A549 treated with CORT108297 at 1 μM for 4 hours (cell line): ENCODE measurements at places on chromosomes 16 and 17. TPM values are rescaled to one million over a fixed set of nuclear protein-coding genes. Genes with fewer than 3 reads are reported as not detected.

Gene SLC9A5
- total RNA-seq, result 1.3 to 1.8 TPM (median 1.7 TPM) in 5 replicates

Gene TMC7
- total RNA-seq, result 7.2 to 10.8 TPM (median 9.9 TPM) in 5 replicates

Gene GP1BA
- not detected in 5 replicates for total RNA-seq

Gene OR1F1
- 0.24 to 0.60 TPM (median 0.40 TPM) in 5 replicates for total RNA-seq

Gene CCL18
- not detected in 5 replicates for total RNA-seq

Gene DRC3
- 2.2 to 3.2 TPM (median 3.0 TPM) in 5 replicates for total RNA-seq

Gene TP53TG3C
- total RNA-seq, result 0.24 to 0.40 TPM (median 0.26 TPM) in 3 of 5 replicates, not detected in the others

Gene BCKDK
- total RNA-seq, result 40.3 to 51.5 TPM (median 48.2 TPM) in 5 replicates

Gene CNGB1
- total RNA-seq, result 0.07 to 0.45 TPM (median 0.16 TPM) in 5 replicates

Gene ACE
- 0.31 to 0.99 TPM (median 0.64 TPM) in 5 replicates for total RNA-seq

Gene NUDT16L1
- total RNA-seq, result 14.9 to 26.8 TPM (median 25.8 TPM) in 5 replicates

Gene TMEM92
- 19.2 to 32.5 TPM (median 24.2 TPM) in 5 replicates for total RNA-seq

Gene BCAR1
- total RNA-seq, result 61.8 to 99.2 TPM (median 92.7 TPM) in 5 replicates

Gene ZNF594
- total RNA-seq, result 1.2 to 1.8 TPM (median 1.5 TPM) in 5 replicates

Gene PPY
- 0.22 TPM in 1 of 5 replicates, not detected in the others for total RNA-seq

Gene EVPL
- 12.0 to 19.5 TPM (median 18.2 TPM) in 5 replicates for total RNA-seq

Gene FLCN
- 29.3 to 41.7 TPM (median 35.9 TPM) in 5 replicates for total RNA-seq

Gene LGALS9B
- not detected in 5 replicates for total RNA-seq

Gene GAS7
- total RNA-seq, result 0.29 to 0.52 TPM (median 0.41 TPM) in 5 replicates

Gene CHAD
- not detected in 5 replicates for total RNA-seq
